NCI-H345 (cell line): ENCODE measurements at places on chromosomes 12 and 14.

- no peak for DNase-seq
Observed at GRCh38 chr12:92759634-92760268, 57.0 kb downstream of the PLEKHG7 start.

DNA sequence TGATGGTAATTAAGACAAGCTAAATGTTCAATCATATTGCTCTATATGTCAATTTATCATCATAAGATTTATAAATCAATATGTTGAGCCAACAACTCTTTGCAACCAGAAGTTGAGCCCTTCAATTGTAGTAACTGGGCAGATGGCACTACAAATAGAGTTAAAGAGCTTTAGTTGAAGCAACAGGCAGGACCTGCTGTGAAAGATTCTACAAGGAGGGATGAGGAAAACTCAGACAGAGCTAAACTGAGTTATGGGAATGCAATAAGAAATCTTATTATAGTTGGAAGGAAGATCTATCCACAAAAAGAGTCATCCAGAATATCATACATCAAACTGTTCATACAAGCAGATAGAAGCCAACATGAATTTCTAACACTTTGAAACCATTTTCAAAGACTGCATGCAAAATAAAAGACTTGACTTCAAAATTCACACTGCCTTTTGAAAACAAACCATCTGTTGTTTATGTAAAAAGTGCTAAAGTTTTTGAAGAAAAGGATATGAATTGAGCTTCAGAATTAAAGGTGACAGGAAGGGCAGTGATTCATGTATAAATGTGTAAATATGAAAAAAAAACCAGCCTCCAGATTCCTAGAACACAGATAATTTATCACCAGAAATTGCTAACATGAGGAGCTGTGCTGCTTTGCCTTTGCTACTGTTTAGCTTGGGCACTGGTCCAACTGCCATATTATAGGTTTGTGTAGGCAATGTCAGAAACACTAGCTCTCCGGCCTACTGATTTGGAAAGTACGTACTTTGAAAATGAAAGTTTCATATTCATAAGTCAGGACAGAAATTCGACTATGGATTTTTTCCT, 133.2 kb downstream of the SLC35F4 start:
- no peak for DNase-seq

GRCh38 chr14:93090826-93091555, 24.7 kb downstream of the ITPK1 start:
- peak; percentile 37 for DNase-seq

GRCh38 chr12:124913474-124914391, 717 bp downstream of the UBC start:
- no peak for DNase-seq

GRCh38 chr12:10901427-10901826, 7.9 kb downstream of the TAS2R13 start:
- no peak for DNase-seq

DNA sequence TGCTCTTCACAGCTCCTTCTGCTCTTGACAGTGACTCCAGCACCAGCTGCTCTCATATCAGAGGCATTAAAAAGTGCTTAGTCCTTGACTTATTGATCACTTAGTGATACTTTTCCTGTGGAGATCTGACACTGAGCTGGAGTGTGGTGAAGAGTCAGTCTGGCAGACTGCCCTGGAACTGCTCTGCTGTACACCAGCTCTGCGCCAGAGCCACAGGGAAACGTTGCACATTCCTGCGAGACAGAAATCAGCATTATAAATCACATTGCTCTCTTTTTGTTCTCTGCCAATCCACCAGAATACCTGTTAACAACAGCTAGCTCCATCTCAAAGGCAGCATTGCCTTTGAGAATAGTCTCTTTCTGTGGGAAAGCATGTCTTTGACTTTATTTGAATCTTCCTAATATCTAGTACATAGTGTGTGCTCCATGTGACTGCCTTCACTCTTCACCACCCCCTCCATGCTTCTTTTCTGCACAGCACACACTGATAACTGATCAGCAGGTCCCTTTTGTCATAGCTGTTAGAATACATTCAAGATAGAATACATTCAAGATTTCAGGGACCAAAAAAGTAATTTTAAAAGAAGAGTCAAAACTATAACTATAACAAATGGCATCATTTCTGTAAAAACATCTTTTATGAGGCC, 48.2 kb upstream of the VSX2 start:
- DNase-seq = no peak

- no peak for DNase-seq
Observed at GRCh38 chr12:120134307-120134980, 17.9 kb upstream of the RAB35 start.

GRCh38 chr12:90211017-90211416, 502.4 kb upstream of the ATP2B1 start:
- no peak for DNase-seq

DNA sequence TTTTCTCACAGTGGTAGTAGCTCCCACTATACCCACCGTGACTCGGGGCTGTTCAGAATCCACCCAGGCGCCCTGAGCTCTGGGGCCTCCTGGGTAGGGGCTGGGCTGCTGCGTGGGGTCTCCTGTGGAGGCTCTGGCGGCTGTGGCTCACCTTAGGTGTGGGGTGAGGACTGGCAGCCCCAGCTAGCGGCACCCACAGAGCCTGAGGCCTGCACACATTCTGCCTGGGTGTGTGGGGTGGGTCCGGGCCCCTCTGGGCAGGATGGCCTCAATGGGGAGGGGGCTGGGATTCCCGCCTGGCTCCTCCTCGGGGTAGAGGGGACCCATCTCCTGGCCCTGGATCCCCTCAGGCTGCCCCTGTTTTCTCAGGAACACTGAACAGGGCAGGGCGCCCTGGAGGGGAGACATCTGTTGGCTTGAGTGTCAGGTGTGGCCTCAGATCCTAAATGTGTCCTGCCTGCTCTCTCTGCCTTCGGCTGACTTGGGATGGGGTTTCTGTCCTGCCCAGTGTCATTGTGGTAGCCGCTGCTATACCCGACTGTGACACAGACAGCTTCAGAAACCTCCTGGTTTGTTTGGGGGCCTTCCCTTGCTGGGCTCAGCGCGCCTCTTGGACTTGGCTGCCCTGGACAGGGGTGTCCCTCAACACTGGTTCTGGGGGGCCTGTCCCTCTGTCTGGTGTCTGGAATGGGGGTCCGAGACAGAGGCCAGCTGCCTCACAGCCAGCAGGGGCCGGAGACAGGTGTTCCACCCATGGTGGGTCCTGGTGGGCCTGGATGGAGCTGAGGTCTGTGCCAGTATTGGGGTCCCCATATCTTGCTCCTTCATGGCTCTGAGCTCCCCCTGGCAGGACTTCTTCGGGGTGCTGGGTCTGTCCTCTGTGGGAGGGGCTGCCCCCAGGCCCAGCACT, 354.9 kb downstream of the TMEM121 start:
- no peak for DNase-seq

DNA sequence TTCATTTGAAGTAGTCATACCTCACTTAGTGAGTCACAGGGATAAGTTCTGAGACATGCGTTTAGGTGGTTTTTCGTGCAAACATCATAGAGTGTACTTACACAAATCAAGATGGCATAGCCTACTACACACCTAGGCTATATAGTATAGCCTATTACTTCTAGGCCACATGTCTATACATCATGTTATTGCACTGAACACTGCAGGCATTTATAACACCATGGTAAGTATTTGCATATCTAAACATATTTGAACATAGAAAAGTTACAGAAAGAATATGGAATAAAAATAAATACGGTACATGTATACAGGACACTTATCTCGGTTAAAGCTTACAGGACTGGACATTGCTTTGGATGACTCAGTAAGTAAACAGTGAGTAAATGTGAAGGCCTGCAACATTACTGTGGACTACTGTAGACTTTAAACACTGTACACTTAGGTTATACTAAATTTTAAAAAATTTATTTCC, 670.6 kb downstream of the SLC16A7 start:
- DNase-seq = no peak

DNA sequence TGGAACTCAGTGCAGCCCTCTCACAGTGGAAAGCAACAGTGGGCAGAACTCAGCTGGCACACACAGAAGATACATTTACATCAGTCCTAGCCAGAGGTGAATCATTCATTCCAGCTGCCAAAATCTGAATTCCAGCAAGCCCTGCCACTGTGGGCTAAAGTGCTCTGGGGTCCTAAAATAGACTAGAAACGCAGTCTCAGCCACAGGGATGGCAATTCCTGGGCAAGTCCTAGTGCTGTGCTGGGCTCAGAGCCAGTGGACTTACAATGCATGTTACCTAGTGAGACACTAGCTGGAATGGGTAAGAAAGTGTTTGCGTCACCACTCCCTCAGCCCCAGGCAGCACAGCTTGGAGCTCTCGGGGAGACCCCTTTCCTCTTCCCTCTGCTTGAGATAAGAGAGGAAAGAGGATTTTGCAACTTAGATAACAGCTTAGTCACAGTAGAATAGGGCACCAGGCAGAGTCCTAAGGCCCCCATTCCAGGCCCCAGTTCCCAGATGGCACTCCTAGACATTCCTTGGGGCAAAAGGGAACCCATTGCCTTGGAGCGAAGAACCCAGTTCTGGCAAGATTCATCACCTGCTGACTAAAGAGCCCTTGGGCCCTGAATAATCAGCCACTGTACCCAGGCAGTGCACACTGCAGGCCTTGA, 592.9 kb downstream of the FSCB start:
- no peak for DNase-seq

- no peak for DNase-seq
Observed at GRCh38 chr14:85566603-85567002, 36.7 kb downstream of the FLRT2 start.

GRCh38 chr14:65335411-65335947, 77.1 kb upstream of the FUT8 start:
- no peak for DNase-seq
